ENCODE measurements at places on chromosomes 1 and 21. TPM values are rescaled to one million over a fixed set of nuclear protein-coding genes. Genes with fewer than 3 reads are reported as not detected.

- H3K27ac ChIP-seq = no peak overlapping the region
- H3K4me1 ChIP-seq = no peaks in the 10 kb centered on the region
- H3K27me3 ChIP-seq = no peaks in the 10 kb centered on the region
- no peak overlapping the region for H3K4me3 ChIP-seq
- H3K36me3 ChIP-seq = no peaks in the 10 kb centered on the region
Measured at GRCh38 chr1:87678266-87678665, 349.6 kb downstream of the LMO4 start.

- H3K4me3 ChIP-seq = no peak overlapping the region
- no peak for DNase-seq
- no peaks in the 10 kb centered on the region for H3K27me3 ChIP-seq
- H3K27ac ChIP-seq = no peak overlapping the region
Measured at GRCh38 chr1:212671342-212672031, 28.2 kb downstream of the BATF3 start.

DNA sequence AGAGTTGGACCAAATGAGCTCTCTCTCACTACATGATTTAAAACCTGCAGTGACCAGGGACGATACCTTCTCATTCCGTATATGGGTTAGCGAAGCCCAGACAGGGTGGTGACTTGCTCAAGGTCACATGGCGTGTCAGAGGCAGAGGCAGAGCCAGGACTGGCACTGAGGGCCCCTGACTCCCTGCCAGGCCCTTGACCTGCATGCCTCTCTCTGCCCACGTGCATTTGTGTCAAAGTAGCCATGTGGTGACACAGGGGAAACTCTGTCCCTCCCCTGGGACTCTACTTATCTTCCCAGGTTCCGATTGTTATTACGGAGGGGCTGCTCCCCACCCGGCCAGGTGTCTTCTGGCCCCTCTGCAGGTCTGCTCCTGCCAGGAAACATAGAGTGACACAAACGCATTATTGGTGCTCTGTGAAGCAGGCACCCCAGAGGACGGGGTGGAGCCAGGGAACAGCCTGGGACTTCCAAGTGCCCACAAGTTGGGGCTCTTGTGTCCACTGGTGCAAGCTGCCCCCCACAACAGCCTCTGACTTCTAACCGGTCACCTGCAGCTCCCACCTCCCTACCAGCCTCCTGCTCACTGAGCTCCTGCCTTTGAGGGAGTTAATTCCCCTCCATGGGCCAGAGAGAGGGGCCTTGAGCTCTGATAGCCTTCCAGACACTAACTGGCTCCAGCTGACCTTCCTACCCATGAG is 7.3 kb upstream of the TINAGL1 start:
- DNase-seq = peak; percentile 89
- no peak overlapping the region for H3K27ac ChIP-seq
- peaks cover 39% of the 10 kb centered on the region for H3K4me1 ChIP-seq
- H3K27me3 ChIP-seq = no peaks in the 10 kb centered on the region
- H3K36me3 ChIP-seq = no peaks in the 10 kb centered on the region
- no peak overlapping the region for H3K4me3 ChIP-seq

GRCh38 chr1:201622353-201622752 is 83.4 kb downstream of the NAV1 start:
- no peak overlapping the region for H3K27ac ChIP-seq
- H3K4me1 ChIP-seq = no peaks in the 10 kb centered on the region
- H3K36me3 ChIP-seq = no peaks in the 10 kb centered on the region
- H3K4me3 ChIP-seq = no peak overlapping the region
- DNase-seq = no peak
- H3K27me3 ChIP-seq = no peaks in the 10 kb centered on the region

DNA sequence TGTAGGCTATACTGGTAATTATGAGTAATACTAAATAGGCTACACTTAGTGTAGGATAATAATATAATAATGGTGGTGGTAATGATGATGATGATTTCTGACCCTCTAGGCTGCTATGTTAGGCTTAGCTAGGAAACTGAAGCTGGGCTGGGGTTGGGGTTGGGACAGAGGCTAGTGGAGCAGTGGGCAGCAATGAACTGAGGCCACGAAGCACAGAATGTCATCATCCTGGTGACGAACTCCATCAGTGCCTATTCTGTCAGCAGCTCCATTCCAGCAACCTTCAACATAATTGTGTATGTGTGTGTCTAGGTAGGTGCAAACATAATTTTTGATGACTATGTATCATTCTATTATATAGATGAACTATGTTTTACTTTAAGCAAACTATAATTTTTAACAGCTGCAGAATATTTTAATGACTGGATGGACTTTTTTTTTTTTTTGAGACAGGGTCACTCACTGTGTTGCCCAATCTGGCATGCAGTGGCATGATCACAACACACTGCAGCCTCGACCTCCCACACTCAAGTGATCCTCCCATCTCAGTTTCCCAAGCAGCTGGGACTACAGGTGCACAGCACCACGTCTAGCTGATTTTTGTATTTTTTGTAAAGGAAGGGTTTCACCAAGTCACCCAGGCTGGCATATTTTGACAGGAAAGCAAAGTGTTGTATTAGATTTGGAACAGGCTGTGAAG is 12.9 kb upstream of the CLIC4 start:
- H3K4me1 ChIP-seq = peaks cover 28% of the 10 kb centered on the region
- DNase-seq = no peak
- no peak overlapping the region for H3K4me3 ChIP-seq
- H3K27me3 ChIP-seq = no peaks in the 10 kb centered on the region
- H3K27ac ChIP-seq = no peak overlapping the region

GRCh38 chr1:149917571-149918144 is at the start of gene SV2A:
Gene SV2A (minus strand): TSS chr1:149917844. CDS start chr1:149913840, 4,004 bp downstream.
- no peaks in the 10 kb centered on the region for H3K27me3 ChIP-seq
- H3K4me1 ChIP-seq = peaks cover 27% of the 10 kb centered on the region
- H3K36me3 ChIP-seq = peaks cover 5% of the 10 kb centered on the region
- DNase-seq = no peak
- H3K27ac ChIP-seq = peak within 1 kb of the TSS; percentile 48

- no peaks in the 10 kb centered on the region for H3K36me3 ChIP-seq
- no peak overlapping the region for H3K4me3 ChIP-seq
- no peak for DNase-seq
- H3K4me1 ChIP-seq = peaks cover 12% of the 10 kb centered on the region
- no peaks in the 10 kb centered on the region for H3K27me3 ChIP-seq
Measured at GRCh38 chr1:96236156-96236739, 485.3 kb upstream of the PTBP2 start.

Gene REN
- total RNA-seq = not detected

Gene C1orf50
- total RNA-seq = 3.2 TPM

Gene CFHR2
- total RNA-seq = not detected

GRCh38 chr1:26279456-26280332 is at the start of gene SH3BGRL3:
Gene SH3BGRL3 (plus strand): TSS chr1:26280086. CDS start chr1:26280156, 70 bp downstream.
- peak; percentile 79 for DNase-seq
- H3K27me3 ChIP-seq = no peaks in the 10 kb centered on the region
- peaks cover 90% of the 10 kb centered on the region for H3K4me1 ChIP-seq
- peaks cover 8% of the 10 kb centered on the region for H3K36me3 ChIP-seq
- H3K27ac ChIP-seq = peak within 1 kb of the TSS; percentile 95
- H3K4me3 ChIP-seq = peak within 1 kb of the TSS; percentile 90

- DNase-seq = no peak
- no peaks in the 10 kb centered on the region for H3K27me3 ChIP-seq
- peaks cover 87% of the 10 kb centered on the region for H3K4me1 ChIP-seq
- peak overlapping the region; percentile 97 for H3K27ac ChIP-seq
- peaks cover 6% of the 10 kb centered on the region for H3K36me3 ChIP-seq
- H3K4me3 ChIP-seq = no peak overlapping the region
Measured at GRCh38 chr1:116379674-116380498, 6.8 kb downstream of the ATP1A1 start.

DNA sequence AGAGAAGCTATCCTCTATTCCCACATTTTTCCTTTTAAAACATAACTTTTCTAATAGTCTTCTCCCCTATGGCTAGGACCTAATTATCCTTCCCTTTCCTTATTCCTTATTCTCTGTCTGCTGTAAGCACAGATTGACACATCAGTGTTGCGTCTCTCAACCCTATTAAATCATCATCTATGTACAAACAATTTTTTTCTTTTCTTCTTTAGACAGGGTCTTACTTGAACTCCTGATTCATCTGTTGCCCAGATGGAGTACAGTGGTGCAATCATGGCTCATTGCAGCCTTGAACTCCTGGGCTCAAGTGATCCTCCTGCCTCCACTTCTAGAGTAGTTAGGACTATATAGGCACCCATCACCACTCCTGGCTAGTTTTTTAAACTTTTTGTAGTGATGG is 8.3 kb downstream of the KLHDC9 start:
- H3K27me3 ChIP-seq = no peaks in the 10 kb centered on the region
- no peak overlapping the region for H3K4me3 ChIP-seq
- H3K4me1 ChIP-seq = no peaks in the 10 kb centered on the region
- no peaks in the 10 kb centered on the region for H3K36me3 ChIP-seq
- no peak overlapping the region for H3K27ac ChIP-seq
- no peak for DNase-seq

Gene C1orf115
- total RNA-seq = 11.0 TPM

DNA sequence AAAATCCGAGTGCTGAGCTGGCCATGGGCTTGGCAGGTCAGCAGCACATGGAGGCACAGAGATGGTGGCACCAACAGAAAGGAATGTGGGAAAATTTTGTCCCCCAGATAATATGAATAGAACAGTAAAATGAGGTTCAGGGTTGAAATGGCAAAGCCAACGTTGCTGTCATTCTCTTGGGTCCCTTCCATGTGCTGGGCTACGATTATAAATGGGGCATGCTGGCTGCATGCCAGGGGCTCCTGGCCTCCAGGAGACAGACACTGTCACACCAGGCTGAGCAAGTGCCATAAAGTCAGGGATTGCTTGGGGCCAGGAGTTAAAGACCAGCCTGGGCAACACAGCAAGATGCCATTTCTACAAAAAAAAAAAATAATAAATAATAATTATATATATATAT is 77.1 kb downstream of the TOMM20 start:
- peak overlapping the region; percentile 29 for H3K27ac ChIP-seq
- no peak for DNase-seq
- H3K4me3 ChIP-seq = no peak overlapping the region
- H3K36me3 ChIP-seq = no peaks in the 10 kb centered on the region

DNA sequence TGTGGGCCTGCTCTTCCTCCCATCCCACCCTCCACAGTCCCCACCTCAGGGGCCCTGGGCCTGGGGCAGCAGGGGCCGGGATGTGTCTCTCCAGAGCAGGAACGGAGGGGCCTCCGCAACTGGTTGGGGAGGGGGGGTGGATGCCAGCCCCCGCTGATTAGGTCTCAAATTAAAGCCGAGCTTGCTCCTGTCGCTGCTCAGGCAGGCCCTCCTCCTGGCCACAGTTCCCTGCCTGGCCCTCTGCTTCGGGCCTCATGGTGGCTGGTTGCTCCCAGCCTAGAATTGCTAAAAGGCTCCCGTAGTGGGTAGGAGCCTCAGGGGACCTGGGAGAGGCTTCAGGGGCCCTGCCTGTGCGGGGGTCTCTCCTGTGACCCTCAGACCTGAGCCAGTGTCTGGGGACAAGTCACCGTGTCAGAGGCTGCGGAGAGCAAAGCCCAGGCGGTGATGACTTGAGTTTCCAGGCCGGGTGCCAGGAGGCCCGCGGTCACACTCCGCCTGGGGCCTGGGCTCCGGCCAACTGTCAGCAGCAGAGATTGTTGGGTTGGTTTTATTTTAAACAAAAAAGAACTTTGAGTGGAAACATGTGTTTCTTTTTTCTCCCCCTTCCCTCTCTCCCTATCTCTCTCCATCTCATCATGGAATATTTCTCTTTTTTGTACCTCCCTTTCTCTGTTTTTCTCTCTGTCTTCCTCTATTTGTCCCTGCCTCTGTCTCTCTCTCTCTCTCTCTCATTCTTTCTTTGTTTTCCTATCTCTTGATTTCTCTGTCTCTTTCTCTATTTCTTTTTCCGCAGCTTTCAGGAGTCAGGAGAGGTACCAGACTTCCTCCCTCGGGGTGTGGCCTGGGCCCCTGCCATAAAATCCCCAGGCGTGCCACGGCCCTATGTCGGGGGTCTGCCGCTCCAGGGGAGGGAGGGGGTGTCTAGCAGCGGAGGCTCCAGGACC is 20.0 kb upstream of the EPHA2 start:
- H3K36me3 ChIP-seq = no peaks in the 10 kb centered on the region
- H3K4me1 ChIP-seq = peaks cover 61% of the 10 kb centered on the region
- no peak overlapping the region for H3K4me3 ChIP-seq
- H3K27me3 ChIP-seq = no peaks in the 10 kb centered on the region
- H3K27ac ChIP-seq = peak overlapping the region; percentile 93

DNA sequence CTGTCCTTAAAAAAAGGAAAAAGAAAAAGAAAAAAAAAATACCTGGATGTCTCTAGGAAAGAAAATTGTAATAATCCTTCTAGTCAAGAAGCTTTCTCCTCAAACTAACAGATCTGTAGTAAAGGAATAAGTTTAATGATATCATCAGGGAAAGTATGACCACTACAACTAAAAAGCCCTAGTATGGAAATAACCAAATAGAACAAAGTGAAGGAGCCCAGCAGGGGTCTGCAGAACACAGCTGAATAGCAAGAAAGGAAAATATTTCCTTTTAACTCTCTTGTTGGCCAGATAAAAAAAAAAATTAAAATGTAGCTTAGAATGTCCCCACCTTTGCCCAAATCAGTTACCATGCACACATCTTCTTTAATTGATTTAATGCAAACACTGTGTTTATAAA is 43.2 kb downstream of the PRRX1 start:
- no peak for DNase-seq
- H3K27me3 ChIP-seq = no peaks in the 10 kb centered on the region
- H3K36me3 ChIP-seq = no peaks in the 10 kb centered on the region
- H3K4me3 ChIP-seq = no peak overlapping the region

DNA sequence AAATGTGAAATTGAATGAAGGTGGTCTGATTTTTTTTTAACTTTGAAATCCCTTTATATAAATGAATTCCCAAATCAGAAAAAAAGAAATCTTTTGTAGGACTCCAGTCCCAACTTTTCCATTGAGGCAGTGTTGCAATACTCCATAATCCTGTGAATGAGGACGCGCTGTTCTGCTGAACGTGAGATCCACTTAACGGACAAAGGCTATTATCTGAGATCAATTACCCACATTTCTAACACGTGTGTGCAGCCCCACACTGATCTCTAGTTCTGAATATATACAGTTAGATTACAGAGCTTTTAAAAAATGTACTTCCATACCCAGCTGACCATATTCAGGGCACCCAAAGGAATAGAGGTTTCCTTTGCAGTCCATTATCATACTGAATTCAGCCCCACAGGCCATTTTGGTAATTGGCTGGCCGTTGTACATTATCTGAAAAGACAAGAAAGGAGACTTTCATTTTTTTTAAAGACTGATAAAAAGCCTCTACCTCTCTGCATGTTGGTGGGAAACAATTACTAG is 19.0 kb downstream of the RCC2 start:
- peaks cover 69% of the 10 kb centered on the region for H3K36me3 ChIP-seq
- H3K27ac ChIP-seq = no peak overlapping the region
- no peak for DNase-seq
- H3K27me3 ChIP-seq = no peaks in the 10 kb centered on the region
- H3K4me3 ChIP-seq = no peak overlapping the region

- H3K27ac ChIP-seq = peak overlapping the region; percentile 87
- peak overlapping the region; percentile 81 for H3K4me3 ChIP-seq
- H3K27me3 ChIP-seq = no peaks in the 10 kb centered on the region
Measured at GRCh38 chr1:233614173-233614742, 352 bp downstream of the KCNK1 start.

Gene STUM
- total RNA-seq = 6.4 TPM

GRCh38 chr1:168394858-168395257 is 114.2 kb downstream of the TBX19 start:
- no peaks in the 10 kb centered on the region for H3K27me3 ChIP-seq
- no peak overlapping the region for H3K27ac ChIP-seq
- H3K4me1 ChIP-seq = peaks cover 17% of the 10 kb centered on the region
- no peak overlapping the region for H3K4me3 ChIP-seq

Gene JUN
- 275 TPM for total RNA-seq

Gene PCNT
- 35.8 TPM for total RNA-seq

Gene MUTYH
- 27.0 TPM for total RNA-seq

All from vagina (tissue), 2 donors.